LHCN-M2 (cell line): ENCODE measurements at places on chromosomes 1 and 21. TPM values are rescaled to one million over a fixed set of nuclear protein-coding genes. Genes with fewer than 3 reads are reported as not detected.

GPR25 gene
- total RNA-seq: not detected in 2 replicates

VSIG8 gene
- not detected in 2 replicates for total RNA-seq

- DNase-seq: no peak
Observed at GRCh38 chr1:184915463-184916090, 58.7 kb downstream of the NIBAN1 start.

DNA sequence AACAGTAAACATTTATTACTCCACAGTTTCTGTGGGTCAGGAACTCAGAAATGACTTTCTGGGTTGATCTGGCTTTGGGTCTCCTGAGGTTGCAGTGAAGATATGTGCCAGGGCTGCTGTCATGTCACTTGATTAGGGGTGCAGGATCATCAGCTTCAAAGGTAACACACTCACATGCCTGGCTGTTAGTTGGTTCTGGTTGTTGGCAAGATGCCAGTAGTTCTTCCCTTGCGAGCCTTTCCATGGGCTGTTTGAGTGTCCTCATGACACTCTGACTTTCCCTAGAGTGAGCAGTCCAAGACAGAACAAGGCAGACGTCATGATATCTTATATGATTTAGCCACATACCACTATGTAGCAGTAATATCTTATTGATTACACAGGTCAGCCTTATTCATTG, 1.8 kb downstream of the SWT1 start:
- DNase-seq: no peak

PHF13 gene
- total RNA-seq: 11.5 and 11.7 TPM in 2 replicates

- DNase-seq: no peak
Observed at GRCh38 chr21:36768496-36768895, 69.6 kb downstream of the SIM2 start.

- peak; percentile 74 for DNase-seq
Observed at GRCh38 chr1:20521960-20522861, 14.3 kb upstream of the MUL1 start.

DNA sequence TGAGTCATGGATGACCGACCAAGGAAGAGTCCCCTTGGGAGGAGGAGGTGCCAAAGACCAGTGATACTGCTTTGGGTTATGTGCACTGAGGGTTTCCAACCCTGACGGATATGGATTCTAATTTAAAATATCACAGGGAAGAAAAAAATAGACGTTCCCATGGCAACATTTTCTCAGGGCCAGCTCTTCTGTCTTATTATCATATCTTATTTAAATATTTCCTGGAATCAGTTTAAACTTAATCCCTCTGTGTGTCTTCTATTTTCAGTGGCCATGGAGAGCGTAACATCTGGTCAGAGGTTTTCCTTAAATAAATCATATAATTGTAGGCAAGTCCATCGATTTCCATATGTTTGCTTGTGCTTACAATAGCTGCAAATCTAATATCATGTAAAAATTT, 205.4 kb upstream of the FMN2 start:
- no peak for DNase-seq

LRRC7 gene
- total RNA-seq: 0.45 and 0.80 TPM in 2 replicates

GRCh38 chr1:210689826-210690225, 361.1 kb downstream of the HHAT start:
- DNase-seq: no peak

APOBEC4 gene
- not detected in 2 replicates for total RNA-seq

- peak; percentile 79 for DNase-seq
Observed at GRCh38 chr21:41777951-41778815, 11.3 kb upstream of the RIPK4 start.

DNA sequence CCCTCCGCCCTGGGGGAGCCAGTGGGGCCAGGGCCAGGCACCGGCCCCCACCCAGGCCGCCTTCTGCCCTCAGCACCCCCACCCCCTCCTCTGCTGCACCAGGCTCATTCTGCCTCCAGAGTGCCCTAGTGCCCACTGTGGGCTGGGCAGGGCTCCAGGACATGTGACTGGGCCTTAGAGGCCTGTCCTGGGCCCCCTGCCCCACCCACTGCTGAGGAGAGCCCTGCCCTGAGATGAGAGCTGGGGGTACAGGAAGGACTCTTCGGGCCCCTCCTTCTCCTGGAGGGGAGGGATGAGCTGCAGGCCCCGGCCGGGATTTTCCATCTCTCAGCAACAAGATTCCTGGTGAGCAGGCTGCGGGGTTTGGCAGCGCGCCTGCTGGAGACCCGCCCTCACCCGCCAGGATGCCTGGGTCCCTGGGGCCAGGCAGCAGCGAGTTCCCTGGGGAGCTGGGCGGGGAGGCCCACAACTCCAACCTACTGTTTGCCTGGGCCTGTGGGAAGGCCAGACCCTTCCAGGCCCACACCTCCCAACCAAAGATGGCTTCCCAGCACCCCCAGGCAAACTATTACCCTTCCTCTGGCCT, 14.0 kb downstream of the AHDC1 start:
- peak; percentile 62 for DNase-seq

NES gene
- 470 and 483 TPM in 2 replicates for total RNA-seq

DNA sequence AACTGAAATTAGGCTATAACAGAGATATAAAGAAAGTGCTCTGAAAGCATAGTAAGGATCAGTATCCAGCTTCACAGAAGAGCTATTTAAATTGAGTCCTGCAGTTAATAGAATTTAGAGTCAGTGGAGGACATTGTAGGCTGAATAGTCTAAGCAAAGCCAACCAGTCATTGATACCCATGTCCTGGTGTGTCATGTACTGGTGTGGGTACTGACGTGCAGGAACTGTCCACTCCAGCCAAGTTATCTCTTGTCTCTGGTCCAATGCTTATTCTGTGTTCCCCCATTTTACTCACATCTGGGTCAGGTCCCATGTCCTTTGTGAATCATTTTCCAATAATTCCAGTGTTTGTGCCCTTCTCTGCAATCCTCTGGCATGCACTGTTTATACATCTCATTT, 90.0 kb downstream of the MACF1 start:
- DNase-seq: no peak

DNA sequence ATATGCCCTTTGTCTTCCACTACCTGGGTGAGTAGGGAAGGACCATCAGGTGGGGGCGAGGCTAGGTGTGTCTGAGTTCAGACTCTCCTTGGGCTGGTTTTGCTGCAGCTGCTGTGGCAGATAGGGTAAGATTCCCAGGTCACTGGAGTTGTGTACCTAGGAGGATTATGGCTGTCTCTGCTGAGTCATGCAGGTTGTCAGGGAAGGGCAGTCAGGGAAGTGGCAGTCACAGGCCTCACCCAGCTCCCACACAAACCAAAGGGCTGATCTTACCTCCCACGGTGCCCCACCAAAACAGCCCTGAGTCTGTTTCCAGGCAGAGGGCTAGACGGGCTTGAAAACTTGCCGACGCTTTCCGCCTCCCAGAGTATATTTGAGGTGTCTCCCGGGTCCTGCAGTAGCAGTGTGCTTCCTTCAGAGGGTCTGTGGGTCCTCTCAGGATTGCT, 201.6 kb upstream of the PLXNA2 start:
- no peak for DNase-seq

KRTAP10-2 gene
- not detected in 2 replicates for total RNA-seq

GRCh38 chr1:201711811-201712210, 117.1 kb upstream of the IPO9 start:
- DNase-seq: peak; percentile 31

DNA sequence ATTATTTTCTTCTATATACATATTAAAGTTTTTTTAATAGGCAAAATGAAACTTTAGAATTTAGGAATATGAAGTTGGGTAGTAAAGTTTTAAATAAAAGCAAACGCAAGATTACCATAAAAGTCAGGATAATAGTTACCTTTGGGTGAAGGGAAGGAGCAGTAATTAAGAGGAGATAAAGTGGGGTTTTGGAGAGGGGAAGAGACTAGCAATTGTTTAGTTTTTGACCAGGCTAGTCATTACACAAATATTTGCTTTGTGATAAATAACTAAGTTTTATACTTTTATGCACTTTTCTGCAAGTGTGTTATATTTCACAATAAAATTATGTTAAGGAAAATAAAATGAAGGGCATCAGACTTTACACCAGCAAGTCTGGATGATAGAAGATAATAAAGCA, 27.7 kb upstream of the GUCA2B start:
- no peak for DNase-seq

NBPF20 gene
- total RNA-seq: 3.2 and 3.5 TPM in 2 replicates

DNA sequence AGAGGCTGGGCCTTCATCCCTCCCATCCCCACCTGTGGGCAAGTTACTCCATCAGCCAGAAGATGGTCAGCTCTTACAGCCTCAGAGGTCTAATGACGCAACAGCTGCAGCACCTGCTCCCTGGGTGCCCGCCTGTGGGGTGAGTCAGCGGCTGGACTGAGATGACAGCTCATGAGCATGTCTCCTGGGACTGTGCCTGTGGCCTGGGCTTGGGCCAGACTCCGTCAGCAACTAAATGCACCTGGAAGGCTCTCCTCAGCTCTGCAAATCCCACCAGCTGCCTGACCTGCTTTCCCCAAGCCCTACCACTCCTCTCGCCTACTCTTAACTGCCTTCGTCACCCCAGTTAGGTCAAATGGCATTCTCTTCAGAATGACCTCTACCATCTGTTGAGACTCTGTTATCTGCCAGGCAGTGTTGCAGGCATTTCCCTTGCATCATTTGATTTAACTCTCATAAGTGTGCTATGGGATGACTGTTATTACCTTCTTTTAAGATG, 47.7 kb downstream of the ETS2 start:
- DNase-seq: peak; percentile 98

TAS1R1 gene
- total RNA-seq: 1.2 and 2.5 TPM in 2 replicates

DNA sequence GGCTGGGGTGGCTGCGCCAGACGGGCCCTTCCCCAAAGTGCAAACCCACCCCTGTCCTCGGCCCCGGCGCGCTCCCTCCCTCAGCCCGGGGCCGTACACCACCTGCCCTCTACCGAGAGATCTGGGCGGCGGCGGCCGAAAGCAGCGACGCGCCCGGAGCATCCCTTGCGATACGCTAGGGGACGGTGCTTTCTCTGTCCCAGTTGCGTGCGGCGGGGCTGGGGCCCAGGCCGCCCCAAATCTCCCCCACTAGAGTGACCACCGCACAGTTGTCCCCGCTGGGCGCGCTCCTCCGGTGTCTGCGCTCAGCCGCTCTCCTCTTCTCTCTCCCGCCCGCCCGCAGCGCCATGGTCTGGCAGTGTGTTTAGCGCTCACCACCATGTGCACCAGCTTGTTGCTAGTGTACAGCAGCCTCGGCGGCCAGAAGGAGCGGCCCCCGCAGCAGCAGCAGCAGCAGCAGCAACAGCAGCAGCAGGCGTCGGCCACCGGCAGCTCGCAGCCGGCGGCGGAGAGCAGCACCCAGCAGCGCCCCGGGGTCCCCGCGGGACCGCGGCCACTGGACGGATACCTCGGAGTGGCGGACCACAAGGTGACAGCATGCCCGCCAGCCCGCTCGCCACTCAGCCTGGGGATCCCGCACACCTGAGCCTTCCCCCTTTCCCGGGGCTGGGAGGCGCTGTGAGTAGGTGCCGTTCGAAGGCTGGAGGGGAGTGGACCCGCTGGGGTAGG, 1.0 kb downstream of the ST6GALNAC5 start:
- peak; percentile 47 for DNase-seq

DNA sequence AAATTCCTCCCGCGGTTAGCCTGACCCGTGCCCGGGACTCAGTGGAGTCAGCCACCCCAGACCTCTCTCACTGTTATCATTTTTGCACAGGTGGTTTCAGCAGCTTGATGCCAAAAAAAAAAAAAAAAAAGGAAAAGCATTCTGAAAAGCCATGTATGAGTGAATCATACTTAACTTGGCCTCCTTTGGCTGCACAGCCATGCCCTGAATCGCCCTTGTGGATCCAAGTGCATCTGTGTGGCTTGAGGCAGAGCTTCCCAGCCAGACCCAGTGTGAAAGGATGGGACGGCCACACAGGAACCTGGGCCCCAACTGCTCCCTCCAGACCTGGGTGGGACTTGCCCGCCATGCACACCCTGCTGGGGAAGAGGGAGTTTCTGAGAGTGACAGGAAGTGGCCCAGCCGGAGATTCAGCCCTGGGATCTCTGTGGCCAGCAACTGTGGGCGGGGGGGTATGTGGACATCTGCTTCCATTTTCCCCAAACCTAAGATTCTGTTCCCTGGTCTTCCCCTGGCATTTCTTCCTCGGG, 8.6 kb downstream of the YBEY start:
- peak; percentile 81 for DNase-seq

TMEM81 gene
- 1.4 and 2.2 TPM in 2 replicates for total RNA-seq

MYBPH gene
- total RNA-seq: 2.8 and 13.7 TPM in 2 replicates

- DNase-seq: peak; percentile 43
Observed at GRCh38 chr1:27787895-27788294, 14.9 kb downstream of the STX12 start.

CLCA4 gene
- total RNA-seq: not detected in 2 replicates

CA6 gene
- not detected in 2 replicates for total RNA-seq

DNA sequence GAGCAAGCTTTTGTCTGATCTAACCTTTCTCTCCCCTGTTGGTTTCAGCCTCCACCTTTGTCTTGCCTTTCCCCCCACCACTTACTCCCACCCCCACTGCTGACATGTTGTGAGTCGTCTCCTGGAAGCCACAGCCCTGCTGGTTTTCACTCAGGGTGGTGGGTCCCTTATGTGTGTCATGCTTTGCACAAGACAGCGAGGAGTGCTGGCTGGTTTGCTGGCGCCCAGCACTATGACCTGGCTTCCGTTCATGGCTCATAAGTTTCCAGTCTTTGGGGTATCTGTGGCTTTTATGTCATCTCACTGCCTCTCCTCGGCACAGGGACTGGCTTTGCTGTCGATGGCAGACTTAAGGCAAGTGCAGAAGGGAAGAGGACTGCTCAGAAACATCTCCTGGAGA, 177.7 kb downstream of the KIF26B start:
- no peak for DNase-seq

GRCh38 chr21:25507522-25507921, 99.8 kb downstream of the MRPL39 start:
- peak; percentile 45 for DNase-seq

DNA sequence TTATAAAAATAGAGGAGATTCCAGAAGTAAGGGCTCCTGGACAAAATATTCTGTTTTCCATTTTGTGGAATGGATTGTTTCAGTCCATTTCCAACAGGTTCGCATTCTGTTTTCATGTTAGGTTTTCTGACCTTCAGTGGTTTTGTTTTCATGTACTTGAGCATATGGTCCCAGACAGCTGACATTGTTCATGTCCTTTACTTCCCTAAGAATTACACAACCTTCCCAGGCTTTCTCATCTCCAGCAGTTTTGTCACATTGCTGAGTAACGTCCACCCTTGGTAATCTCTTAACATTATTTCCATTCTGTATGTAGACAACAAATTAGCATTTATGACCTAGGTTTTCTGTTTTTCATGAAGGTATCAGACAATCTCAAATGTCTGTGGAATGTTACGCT, 21.0 kb upstream of the ERRFI1 start:
- DNase-seq: peak; percentile 94

DNA sequence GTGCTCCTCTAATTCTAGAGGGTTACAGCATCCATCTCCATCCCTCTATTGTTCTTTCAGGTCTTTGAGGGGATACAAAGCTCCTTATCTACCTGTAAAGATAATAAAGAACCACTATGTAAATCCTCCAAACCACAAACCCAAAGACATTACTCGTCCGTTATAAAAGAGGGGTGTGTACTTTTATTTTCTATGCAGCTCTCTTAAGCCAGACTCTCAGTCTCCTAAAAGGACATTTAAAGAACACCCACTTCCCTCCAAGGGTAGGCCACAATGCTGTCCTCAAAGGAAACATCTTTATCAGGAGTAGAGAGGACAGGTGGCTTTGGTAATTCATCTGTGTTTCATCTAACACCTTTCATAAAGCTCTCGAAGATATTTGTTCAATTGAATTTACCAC, 67.9 kb upstream of the DYNLT5 start:
- DNase-seq: no peak

CELA2B gene
- not detected in 2 replicates for total RNA-seq

GRCh38 chr1:119008483-119009311, 20.6 kb upstream of the TBX15 start:
- peak; percentile 77 for DNase-seq

- no peak for DNase-seq
Observed at GRCh38 chr21:42676808-42677207, 23.4 kb downstream of the PDE9A start.

NCMAP gene
- total RNA-seq: not detected in 2 replicates
